Hematopoietic multipotent progenitor cell treated with erythropoietin and hydrocortisone succinate and interleukin-3 and kit ligand, for 8 days (in vitro differentiated cells): ENCODE measurements at places on chromosomes 3 and 15.

DNA sequence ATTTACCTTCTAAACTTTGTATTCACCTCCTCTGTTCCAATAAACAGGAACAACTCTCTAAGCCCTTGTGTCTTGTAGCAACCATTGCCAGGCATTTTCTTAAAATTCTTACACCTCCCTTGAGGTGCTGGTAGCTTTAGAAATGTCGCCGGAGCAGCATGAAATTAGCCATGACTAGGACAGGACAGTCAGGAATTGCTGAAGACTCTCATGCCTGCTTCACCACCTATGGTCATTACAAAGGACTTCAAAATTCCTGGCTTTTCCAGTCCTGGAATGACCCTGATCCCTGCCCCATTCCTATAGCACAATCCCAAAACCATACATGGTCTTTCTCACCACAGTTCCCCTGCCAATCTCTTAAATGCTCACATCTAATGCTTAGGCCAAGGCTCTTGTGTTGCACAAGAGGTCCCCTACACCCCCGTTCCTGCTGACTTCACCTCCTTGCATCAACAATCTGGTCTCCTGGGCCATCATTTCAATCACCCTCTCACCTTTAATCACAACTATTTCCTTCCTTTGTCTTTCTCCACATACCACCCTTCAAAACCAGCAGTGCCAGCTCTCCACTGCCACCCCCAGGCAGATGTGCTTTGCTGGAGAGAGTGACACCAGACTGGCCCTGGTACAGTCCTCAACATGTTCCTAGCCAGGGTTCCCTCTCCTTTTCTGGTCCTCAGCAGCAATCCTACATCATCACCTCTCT lies 113.2 kb upstream of the TJP1 start:
- DNase-seq: no peak

- DNase-seq: no peak
Measured at GRCh38 chr3:192212335-192212734, 515.0 kb downstream of the FGF12 start.

DNA sequence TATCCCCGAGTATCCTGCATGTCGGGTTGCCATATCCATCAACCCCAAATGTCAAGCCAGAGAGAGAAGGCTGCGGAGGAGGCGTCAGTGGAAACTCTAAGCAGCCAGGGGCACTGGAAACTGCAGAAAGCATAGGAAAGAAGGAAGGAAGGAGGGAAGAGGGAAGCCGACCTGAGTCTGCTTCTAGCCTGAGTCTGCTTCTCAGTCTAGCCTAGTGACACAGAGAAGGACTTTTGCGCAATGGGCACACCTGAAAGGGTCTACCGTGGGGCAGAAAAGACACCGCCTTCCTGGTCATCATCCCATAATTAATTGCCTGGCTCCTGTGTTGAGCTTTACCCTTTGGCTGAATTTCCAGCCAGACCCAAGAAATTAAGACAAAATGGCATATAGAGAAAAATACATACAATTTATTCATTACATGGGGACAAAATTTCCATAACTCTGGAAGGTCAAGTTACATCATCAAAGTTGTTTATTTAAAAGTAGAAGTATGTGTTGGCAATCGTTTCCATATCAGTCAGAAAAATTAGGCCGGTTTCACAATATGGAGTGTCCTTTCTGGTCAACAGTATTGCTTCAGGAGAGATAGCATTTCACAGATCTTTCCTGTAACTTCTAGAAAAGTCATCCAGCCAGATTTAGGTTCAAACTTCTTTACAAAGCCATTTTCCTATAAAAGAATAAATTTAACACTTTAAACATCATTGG lies 10.3 kb downstream of the BCL2A1 start:
- no peak for DNase-seq

GRCh38 chr15:52556524-52557273 lies 12.1 kb downstream of the ARPP19 start:
- DNase-seq: peak; percentile 35
